ENCODE measurements at places on chromosomes 2 and 18.
A peak's percentile ranks its signal among the peaks of the same experiment; 100 is the strongest.

DNA sequence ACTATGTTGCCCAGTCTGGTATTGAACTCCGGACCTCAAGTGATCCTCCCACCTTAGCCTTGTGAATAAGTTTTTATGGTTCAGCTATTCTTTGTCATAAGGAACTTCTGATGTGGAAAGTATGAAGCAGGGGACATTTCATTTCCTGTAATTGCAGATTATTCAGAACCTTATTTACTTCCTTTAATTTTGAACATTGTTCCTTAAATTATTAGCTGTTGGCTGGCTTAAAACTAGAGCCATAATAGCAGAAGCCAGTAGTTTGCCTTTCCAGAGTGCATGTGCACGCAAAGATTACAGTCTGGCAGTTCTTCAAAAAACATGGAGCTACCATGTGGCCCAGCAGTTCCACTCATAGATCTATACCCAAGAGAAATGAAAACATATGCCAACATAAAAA is 53.1 kb downstream of the PMS1 start:
- DNase-seq: no peak

GRCh38 chr2:217461674-217462073 is 541.1 kb downstream of the TNS1 start:
- no peak for DNase-seq

DNA sequence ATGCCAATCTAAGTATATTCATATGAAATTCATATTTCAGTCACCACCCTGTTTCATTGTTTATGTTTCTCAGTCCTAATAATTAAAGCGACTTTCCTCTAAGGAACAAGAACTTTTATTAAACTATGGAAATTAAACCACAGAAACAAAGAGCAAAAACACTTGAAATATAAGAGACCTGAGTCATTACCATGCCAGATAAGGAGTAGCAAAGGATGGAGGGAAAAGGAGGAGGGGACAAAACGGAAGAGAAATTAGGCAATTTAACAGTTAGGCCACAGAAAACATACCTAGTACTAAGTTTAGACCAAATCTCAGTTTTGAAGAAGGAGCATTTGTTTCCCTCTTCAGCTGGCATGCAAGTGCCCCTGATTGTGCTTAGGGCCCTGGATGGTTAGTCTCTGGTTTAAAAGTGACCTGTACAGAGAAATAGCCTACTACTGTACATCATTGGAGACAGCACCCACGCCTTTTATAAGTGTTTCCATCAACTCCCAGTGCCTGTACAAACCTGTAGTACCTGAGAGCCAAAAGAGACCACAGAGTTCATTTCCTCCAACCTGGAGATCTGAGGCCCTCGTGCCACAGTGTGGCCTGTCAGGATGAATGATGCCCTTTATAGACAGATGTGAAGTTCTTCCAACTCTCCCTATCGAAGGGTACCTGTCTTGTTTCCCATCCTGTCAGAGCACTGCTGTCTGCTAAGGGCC is 74.5 kb downstream of the SPATS2L start:
- no peak for DNase-seq

DNA sequence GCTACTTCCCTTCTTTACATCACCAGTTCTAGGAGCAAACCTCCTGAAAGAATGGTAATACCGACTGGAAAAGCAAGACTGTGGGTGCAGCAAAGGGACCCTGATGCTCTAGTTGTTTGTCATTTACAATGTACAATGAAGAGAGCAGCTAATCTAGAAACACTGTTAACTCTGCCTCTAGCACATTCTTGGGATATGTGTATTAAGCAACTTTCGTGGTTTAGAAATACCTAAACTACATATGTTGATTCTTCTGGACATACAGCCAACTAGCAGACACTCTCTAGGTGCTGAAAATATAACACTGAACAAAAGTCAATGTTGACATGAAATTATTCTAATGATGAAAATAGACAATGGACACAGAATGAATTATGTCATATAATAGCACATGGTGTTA is 440.3 kb upstream of the MC4R start:
- DNase-seq: no peak

GRCh38 chr2:149410701-149411484 is 80.5 kb downstream of the LYPD6 start:
- no peak for DNase-seq

DNA sequence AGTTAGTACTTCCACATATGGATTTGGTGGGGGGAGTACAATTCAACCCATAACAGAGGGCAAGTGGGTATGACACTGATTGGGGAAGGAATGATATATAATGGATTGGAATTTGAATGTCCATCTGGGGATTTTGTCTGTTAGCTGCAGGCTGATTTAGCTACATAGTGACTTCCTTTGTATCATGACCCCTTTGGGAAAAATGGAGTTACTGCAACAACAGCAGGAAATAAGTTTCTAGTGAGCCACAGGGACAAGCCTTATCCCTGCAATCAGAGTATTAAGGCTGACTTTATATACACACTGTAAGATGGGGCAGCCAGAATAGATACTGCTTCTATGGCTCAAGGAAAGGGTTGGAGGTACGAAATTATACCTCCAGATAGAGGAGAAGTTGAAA is 404.4 kb upstream of the MEIS1 start:
- DNase-seq: no peak

DNA sequence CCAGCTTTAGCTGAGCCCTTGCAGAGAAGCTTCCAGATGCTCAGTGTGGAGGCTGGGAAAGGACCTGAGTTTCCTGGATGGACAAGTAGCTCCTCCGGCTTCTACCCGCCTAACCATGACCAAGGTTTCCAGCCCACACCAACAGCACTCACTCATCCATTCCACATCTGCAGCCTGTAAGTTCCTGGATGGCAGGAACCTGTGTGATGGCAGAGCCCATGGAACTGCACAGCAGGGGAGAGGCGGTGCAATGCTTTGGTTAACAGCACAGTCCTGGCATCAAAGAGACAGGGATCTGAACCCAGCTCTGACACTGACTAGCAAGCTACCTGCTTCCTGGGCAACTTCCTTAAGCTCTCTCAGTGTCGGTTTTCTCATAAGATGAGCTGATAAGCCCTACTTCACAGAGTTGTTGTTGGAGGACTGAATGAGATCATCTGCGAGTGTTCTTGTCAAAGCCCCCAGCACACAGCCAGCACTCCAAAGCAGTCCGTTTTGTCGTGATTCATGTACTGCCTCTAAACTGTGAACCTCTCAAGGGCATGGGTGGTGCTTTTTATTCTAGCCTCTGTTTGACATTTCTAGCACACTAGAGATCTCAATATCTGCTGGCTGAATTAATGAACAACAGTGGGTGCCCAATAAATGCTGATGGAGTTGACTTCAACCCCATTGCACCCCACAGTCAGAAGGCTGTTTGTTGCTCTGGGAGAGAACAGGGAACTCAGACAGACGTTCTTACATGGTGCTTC is 41.6 kb upstream of the OTOF start:
- no peak for DNase-seq

DNA sequence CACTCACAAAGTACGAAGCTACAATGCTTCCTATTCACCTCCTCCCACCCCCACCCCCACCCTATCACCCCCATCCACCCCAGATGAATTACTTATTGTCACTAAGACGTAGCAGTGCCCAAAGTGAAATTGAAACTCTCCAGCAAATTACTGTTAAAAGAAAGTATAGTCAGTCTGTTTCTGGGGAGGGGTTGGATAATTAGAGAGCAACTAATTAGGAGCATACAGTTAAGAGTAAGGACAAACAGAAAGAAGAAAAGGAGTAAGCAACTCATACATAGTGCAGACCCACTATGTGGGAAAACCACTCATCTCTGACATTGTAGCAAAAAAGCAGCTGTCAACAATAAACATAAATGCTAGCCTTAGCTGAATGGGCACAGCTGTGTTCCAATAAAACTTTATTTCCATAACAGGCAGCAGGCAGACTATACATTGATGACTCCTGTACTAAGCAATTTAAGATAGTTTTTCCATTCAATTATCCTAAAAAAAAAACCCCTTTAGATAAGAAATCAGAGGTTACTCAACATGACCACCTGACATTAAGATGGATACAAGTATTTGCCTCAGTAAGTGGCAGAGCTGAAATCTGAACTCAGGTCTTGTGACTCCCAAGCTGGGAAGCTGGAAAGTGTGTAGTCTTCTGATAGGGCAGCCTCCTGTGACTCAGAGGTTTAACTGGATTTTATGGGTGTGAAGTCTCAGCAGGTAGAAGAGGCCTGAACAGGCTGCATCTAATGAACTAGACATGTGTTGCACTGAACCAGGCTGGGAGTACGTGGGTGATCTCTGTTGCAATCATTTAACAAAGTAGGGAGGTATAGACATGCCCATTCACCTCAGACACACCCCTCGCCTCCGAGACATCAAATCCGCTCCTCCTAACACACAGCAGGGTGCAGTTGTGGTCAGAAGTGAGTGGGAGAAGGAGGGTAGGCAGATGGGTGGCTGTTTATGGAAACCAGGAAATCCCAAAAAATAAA is 171.8 kb upstream of the KLF7 start:
- no peak for DNase-seq

- no peak for DNase-seq
These were observed 76.2 kb downstream of the WDR7 start for GRCh38 chr18:56727399-56727798.

DNA sequence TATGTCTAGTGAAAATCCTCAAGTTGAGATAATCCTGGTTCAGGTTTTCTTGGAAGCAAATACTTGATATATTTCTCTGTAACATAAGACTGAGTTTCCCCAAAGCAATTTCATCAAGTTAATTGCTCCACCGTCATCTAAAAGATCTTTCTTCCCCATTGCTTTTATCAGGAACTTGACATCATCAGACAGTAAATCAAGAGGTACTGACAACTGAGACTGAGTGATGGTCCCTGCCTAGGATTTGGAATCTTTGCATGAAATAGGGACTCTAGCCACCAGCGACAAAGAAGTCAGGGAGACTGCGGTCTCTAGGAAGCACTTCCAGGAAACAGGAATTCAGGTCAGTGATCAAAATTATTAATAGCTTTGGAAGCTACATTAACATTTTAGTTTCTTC is 43.4 kb upstream of the SCN1A start:
- no peak for DNase-seq

GRCh38 chr2:239240414-239240881 is 160.4 kb downstream of the HDAC4 start:
- no peak for DNase-seq

GRCh38 chr18:32373995-32374394 is 96.7 kb downstream of the GAREM1 start:
- peak; percentile 73 for DNase-seq

GRCh38 chr2:160652236-160652635 is 158.6 kb upstream of the RBMS1 start:
- DNase-seq: no peak

GRCh38 chr2:237324405-237324831 is 89.5 kb downstream of the COL6A3 start:
- DNase-seq: no peak

DNA sequence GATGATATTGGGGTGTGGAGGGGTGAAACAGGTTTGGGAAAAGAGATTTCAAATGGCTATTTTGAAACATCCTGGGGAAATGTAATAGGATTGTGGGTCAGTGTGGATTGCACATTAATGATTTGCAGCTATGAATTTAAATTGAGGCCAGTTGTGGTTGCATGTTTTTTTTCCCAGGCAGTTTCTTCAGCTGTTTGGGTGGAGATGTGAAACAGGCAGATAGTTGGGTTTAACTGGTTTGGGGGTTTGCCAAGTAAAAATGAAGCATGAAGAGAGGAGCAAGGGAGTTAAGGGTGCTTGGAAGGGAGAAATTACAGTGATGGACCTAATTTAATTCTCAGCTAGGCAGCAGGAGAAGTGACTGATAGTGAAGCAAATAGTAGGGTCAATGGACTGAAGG is 16.8 kb downstream of the GPD2 start:
- no peak for DNase-seq

GRCh38 chr18:9405130-9405529 is 70.2 kb upstream of the RALBP1 start:
- no peak for DNase-seq

DNA sequence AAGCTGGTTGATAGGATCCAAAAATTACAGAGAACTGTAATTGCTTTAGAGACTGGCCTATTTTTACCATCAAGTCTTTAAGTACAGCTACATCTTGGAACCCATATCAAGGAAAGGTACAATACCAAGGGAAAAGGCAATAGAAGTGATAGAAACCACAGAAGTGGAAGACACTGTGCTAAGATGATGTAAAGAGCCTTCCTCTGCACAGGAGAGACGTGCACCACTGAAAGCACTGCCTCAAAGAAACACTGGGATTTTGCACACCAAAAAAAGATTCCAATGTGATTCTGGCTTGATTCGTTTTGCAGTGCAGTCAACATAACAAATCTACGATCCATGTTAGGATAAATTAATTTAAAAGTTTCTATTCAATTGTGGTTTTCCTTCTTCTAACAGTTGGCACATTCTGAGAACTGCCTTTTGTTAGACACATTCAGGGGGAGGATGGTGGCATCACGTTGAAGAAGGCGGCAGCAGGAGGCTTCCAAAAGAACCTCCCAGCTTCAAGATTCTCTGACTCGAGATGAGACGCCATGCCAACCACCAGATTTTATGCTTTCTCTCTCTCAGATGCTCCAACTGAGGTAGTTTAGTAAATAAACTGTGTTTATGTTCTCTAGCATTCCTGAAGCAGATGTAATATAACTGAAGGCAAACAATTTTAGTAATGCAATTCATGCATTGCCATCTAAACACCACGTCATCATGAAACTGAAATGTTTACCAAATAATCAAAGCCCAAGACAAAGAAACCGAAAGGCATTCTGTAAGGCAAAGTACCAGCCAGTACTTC is 102.9 kb downstream of the BCL2 start:
- no peak for DNase-seq

DNA sequence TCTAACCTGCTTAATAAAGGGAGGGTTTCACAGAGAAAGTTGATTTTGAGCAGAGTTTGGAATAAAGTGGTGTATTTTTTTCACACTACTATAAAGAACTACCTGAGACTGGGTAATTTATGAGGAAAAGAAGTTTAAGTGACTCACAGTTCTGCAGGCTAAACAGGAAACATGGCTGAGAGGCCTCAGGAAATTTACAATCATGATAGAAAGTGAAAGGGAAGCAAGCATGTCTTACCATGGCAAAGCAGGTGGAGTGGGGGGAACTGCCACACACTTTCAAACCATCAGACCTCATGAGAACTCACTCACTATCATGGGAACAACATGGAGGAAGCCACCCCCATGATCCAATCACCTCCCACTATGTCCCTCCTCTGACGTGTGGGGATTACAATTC is 546.7 kb downstream of the EPHA4 start:
- DNase-seq: no peak

DNA sequence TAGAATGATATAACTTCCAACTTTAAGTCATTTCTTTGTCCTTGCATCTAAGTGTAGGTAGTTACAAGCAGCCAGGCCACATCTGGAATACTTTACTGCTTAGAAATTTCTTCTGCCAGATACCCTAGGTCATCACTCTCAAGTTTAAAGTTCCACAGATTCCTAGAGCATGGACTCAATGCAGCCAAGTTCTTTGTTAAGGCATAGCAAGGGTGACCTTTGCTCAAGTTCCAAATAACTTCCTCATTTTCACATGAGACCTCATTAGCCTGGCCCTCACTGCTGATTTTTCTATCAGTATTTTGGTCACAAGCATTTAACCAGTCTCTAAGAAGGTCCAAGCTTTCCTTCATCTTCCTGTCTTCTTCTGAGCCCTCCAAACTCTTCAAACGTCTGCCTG is 7.8 kb upstream of the UGT1A9 start:
- DNase-seq: no peak

- no peak for DNase-seq
These were observed 117.6 kb upstream of the STK17B start for GRCh38 chr2:196289000-196289399.

- no peak for DNase-seq
These were observed 44.1 kb downstream of the PPP4R1 start for GRCh38 chr18:9570255-9570654.

Data from NCI-H2029 (cell line).